ENCODE measurements at places on chromosomes 1 and 21.
A peak's percentile ranks its signal among the peaks of the same experiment; 100 is the strongest.

- DNase-seq, result no peak
Measured at GRCh38 chr1:28927266-28927647, 12.9 kb downstream of the EPB41 start.

DNA sequence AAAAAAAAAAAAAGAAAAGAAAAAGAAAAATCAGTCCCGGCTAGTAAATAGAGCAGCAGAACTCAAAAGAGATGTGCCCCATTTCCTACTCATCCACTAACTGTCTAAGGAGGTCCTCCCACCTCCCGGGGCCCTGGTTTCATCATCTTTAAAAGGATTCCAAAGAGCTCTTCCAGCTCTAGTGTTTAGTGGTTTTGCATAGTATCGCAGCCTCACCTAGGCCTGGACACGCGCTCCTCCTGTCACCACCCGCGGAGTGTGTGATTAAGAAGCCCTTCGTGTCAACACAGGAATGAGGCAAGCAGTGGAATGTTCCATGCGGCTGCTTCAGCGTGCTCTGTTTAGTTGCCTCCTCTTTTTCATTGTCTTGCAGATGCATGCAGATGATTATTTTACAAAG is 49.0 kb downstream of the LBR start:
- DNase-seq, result peak; percentile 35

- peak; percentile 8 for DNase-seq
Measured at GRCh38 chr1:159804924-159805323, 2.8 kb downstream of the FCRL6 start.

- DNase-seq, result peak; percentile 92
Measured at GRCh38 chr1:226034482-226034881, 28.0 kb upstream of the H3-3A start.

- no peak for DNase-seq
Measured at GRCh38 chr1:197181982-197182381, 35.5 kb upstream of the ASPM start.

DNA sequence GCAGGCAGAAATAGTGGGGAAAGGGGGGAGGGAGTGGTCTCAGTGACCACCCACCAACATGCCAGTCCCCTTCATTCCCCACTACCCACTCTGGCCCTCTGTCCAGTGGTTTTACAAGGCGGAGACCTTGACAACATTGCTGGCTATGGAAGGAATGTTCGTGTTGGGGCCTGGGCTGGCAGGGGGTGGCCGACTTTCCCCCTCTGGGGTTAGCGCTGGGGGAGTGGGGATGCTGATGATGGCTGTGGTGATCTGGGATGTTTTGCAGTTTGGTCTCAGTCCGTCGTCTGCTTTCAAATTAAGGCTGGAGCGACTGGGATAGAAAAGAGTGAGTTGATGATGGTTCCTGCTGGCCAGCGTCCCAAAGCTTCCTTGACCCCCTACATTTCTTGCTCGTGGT is 20.3 kb downstream of the DDX20 start:
- DNase-seq, result no peak

DNA sequence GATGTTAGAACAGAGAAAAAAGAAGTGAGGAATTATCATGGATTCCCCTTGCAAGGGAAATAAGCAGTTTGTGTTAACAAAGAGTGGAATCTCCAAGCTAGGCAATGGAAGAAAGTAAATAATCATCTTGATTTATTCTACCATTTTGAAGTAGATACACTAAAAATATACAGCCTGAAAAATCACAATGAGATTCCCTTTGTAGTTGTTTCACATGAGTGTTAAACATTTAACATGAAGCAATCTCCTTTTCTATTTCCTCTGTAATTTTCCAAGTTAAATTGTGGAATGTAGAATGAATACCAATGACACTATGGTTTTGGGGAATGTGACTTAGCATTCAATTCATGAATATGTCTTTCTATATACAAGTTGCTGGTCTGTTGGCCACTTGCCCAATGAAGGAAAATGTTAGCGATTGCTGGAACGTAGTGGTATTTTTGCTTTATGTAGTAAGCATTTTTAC is 5.7 kb downstream of the TGFB2 start:
- peak; percentile 94 for DNase-seq

DNA sequence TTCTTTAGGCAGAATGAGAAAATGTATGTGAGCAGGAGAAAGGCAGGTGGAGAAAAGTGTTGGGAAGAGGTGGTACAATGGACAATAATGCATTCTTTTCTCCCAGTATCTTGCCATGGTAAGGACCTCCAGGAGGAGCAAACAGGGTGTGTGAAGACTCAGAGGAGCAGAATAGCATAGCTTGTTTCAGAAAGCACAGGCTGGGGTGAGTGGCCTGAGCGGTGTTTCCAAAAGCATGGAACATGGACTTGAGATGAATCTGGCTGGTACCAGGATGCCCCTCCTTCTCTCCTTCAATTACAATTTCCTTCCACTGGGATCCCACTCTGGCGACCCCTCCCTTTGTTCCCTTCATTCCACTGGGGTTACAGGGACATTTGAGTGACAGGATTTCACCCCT is 123.4 kb upstream of the TNR start:
- DNase-seq, result no peak

DNA sequence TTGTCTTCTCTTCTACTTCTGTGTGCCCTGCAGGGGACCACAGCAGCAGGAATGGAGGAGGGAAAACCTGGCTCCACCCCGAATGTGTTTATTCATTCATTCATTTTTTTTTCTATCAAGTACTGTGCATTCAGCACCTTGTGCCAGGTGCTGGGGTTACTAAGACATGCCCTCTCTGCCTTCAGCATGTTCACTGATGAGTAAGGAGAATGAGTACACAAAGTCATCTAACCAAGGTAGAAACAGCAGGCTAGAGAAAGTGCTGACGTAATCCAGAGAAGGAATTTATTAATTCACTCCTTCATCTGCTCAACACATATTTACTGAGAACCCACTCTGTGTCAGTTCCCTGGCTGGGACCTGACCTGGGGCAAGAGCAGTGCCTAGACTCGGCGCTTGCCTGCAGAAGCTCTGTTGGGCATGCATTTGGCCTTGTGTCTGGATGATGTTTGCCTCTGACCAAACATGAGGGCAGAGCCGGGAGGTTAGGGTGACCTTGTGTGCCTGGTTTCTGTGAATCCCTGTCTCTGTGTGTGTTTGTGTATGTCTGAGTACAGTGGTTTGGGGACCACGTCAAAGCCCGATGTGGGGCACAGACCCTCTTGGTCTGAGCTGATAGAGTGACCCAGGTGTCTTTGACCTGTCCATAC is 3.3 kb upstream of the MYOG start:
- no peak for DNase-seq

DNA sequence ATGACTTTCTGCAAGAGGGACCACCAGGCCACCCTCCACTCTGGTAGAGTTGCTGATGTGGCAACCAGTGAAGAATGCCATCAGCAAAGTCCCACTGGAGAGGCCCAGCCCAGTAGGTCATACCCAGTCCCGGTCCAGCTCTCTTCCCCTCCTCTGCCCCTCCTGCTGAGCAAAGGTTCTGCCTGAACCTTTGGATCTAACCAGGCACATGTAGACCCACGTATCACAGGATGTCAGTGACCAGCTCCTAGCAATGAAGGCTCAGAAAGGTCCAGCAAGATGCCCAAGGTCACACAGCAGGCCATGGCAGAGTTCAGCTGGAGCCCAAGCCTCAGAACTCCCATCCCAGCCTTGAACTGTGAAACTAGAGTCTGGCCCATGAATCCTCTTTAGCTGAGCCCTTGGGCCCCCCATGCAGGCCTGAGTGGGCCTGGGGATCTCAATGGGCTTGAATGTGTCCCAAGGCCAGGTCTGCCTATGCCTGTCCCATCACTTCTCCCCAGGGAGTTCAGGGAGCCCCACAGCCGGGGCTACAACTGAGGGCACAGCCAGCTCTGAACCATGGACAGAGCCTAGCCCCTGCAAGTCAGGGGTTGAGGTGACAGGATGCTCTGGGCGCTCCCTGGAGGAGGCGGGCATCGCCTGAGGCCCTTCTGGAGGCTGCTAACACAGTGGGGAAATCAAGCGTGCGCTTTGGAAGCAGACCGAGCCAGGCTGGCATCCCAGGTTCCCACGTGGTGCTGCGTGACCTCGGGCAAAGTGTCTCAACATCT is 21.4 kb upstream of the PADI1 start:
- no peak for DNase-seq

DNA sequence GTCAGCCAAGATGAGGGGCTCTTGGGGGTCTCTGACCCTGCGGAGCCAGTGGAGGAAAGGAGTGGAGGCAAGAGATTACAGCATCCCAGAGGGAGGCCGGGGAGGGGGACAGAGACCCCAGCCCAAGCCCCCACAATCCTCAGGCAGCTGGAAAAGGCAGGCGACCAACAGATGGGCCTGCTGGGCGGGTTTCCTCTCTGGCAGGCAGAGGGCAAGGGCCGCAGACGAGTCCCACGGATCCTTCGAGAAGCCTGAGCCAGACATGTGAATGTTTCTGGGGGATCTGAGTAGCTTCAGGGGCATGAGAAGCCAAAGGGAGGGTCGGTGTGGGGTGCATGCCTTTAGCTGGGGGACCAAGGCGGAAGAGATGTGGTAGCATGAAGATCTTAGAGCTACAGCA is 2.1 kb upstream of the PLEKHA6 start:
- no peak for DNase-seq

- DNase-seq, result no peak
Measured at GRCh38 chr1:56334047-56334446, 245.3 kb downstream of the PLPP3 start.

GRCh38 chr1:80919426-80919825 is 881.3 kb upstream of the ADGRL2 start:
- no peak for DNase-seq

DNA sequence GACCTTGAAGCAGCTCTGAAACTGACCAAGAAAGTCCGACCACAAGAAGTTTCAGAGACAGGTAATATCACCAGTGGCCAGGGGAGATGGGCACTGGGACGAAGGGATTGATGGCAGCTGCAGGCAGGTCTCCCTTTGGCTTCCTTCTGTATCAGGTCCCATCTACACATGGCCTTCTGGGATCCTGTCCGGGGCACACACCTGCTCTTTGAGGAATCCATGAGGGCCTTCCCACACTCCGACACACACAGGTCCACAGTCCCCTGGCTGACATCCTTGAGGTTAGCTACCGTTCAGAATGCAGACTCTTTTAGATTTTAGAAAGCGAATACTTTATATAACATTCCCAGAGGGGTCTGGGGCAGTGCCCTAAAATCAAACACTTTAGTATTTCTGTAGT is 26.5 kb upstream of the TMEM125 start:
- DNase-seq, result no peak

- DNase-seq, result no peak
Measured at GRCh38 chr1:247409869-247410544, 6.0 kb upstream of the NLRP3 start.

- DNase-seq, result no peak
Measured at GRCh38 chr1:221761354-221762002, 19.6 kb upstream of the DUSP10 start.

DNA sequence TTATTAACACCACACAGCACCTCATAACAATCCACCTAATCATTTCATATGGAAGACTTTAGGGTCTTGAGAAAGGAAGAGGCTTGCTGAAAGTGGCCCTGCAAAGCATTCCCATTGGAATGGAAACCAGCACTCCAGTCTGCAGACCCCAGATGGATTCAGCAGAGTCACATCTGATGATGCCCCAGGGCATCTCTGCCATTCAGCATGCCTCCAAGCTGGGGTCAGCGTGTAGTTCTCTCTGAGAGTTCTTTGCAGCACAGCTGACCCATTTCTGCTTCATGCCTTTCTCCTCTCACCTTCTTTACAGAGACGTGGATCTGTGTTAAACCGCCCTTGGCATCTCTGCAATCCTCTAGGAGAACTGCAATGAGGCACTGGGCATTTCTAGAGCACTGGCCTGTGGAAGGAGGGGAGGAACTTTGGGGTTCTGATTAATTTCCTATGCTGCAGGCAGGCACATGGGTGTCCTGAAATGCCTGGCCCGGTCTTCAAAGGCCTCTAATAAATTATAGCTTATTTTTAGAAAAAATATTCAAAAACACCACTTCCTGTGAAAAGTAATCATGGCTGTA is 2.6 kb upstream of the LUZP1 start:
- DNase-seq, result peak; percentile 66

DNA sequence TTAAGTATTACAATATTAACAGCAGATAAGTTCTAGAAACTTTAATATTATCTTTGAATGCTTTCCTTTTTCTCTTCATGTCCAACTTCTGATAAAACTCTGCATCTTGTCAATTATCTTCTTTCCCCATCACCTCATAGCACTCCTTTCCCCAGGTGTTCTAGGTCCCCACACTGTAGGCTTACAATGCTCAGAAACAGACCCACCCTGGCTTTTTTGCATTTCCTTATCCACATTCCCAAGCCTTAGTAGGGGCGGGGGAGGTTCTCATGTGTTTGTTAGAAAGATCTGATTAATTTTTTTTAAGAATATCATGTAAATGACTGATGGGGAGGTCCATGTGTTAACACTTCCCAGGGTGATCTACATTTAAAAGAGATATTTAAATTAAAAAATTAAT is 63.9 kb downstream of the PLPPR4 start:
- no peak for DNase-seq

DNA sequence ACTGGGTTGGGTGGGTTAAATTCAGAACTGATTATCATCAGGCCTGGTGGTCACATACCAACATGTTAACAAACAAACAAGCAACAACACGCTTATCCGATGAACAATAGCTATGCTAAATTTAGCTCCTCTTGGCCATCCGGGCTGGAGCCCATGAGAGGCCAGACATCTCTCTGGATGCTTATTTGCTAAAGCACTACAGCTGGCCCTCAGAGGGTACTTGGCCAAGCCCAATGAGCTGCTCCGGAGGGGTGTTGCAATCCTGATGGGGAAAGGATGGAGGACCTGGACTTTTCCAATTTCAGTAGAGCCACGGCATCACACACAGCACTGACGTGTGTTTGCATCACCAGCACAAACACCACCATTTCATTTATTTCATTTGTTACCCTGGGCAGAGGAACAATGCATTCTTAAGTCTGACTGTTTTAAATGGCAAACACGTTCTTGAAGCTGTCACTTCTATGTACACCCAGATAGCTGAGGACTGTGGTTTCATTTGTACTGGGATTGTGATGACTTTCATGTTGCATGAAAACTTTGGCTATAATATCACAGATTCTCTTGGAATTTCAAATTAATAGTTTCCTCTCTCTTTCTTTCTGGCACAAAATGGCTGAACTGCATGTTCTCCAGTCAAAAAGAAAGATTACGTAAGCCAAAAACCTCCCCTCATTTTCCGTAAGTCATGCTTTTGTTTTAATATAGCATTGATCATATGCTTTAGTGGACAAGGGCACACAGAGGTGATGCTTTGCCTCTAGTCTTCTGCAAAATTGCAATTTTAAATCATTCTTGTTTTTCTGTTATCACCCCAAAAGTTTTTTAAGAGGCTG is 359.8 kb upstream of the KAZN start:
- DNase-seq, result no peak

DNA sequence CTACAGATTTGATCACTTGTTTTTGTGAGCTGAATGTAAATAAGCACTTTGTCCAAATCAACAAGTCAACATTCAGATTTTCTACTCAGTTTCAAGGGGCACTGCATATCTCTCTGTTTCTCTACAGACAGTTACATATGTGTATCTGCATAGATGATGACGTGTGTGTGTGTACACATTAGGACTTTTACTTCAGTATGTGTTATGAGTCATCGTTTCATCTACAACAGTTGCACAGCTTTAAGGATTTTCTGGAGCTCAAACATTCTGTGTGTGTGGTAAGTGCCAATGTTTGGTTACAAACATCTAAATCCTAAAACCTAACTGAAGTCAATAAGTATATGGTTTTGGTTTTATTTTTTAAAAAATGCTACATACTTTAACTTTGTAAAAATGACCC is 494.5 kb upstream of the PBX1 start:
- peak; percentile 2 for DNase-seq
